ENCODE measurements at places on chromosomes 12 and 14.

- DNase-seq, result no peak
Observed at GRCh38 chr12:20101046-20101445, 267.3 kb upstream of the PDE3A start.

DNA sequence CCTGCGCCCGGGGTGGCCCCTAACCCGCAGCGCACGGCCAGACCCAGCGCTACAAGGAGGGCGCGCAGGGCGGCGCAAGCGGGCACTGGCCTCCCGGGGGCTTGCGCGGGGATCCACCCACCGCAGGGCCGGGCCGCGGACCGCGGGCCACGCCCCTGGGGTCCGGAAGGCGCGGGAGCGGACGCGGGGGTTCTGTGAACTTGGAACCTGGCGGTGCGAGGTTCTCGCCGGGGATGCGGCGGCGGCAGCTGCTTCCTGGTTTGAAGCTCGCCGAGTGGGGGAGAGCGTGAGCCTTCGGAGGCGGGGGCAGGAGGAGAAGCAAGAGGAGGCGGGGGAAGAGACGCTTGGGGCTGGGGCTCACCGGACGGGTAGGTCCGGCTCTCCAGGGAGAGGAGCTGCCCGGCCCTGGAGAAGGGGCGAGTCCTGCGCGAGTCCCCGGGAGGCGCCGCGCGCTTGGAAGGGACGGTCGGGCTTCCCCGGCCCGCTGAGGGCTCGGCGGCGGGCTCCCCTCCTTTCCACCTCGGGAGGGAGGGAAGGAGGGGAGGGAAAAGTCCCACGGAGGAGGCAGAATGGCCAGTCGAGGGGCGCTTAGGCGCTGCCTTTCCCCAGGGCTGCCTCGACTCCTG, at the start of gene PRKCH:
PRKCH (plus strand) TSS at position 195 of the 626 bp plus-strand sequence. CDS start 523 bp downstream, outside the sequence.
- peak; percentile 86 for DNase-seq

GRCh38 chr12:102484017-102484416, 3.7 kb upstream of the IGF1 start:
- no peak for DNase-seq

GRCh38 chr12:90333424-90333823, 621.6 kb downstream of the CCER1 start:
- DNase-seq, result no peak

DNA sequence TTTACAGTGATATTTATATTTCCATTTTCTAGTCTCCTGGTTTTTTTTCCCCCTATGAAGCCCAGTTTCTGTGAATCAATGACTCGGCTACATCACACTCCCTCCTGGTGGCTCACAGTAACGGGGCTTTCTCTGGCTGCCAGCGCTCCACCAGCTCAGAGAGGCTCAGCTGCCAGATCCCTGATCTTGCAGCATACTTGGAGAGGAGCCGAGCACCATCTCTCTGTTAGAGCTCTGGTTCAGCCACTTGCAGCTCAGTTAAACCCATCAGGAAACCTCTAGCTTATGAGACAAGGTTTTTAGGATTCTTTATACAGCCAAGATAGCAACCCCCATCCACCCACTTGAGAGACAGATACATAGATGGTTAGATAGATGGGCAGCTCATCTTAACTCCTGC, 74.6 kb downstream of the CIT start:
- DNase-seq, result no peak

DNA sequence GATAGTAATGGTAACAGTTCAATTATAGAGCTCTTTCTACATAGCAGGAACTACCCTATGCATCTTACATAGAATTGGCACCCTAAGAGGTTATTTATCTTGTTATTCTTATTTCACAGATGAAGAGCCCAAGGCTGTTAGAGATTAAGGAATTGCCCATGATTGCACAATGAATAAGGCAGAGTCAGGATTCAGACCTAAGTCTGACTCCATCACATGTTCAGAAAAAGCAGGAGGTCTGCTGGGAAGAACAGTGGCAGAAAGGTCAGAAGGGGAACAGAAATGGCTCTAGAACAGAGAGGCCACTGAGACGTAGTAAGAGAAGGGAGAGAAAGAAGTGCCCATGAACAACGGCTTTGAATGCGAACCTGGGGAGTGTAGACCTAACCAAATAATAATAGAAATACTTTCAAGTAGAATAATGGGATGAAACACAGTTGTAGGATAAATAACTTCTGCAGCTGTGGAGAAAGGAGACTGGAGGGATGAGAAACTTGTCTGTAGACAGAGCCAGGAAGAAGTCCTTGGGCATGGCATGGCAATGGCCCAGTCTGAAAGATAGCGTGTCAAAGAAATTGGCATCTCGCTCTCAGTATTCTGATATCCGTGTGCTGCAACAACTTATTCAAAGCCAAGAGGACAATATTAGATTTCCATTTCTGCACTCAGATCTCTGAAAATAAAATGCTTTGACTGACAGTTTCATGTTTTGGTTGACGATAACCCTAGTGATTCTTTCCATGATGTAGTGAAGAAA, 17.6 kb downstream of the MYBPC1 start:
- no peak for DNase-seq

DNA sequence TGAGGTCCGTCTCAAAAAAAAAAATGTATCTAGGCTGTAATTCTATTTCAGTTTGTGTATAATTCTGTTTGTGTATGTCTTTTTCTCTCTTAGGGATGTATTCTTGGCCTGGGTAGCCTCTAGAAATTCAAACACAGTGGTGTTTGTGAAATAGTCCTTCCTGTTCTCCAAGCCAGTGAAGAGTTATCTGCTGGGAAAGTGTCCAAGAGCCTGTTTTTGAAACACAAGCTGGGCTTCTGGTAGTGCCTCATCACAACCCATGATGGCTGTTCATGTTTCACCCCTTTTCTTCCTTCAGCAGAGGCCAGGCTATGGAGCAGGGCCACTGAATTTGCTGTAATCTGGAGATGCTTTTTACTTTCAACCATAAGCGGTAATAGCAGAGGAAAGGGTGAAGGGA, 14.7 kb downstream of the METTL3 start:
- DNase-seq, result no peak

GRCh38 chr12:117069926-117070900, 29.0 kb downstream of the TESC start:
- DNase-seq, result no peak

GRCh38 chr14:77033622-77034589, 5.4 kb upstream of the IRF2BPL start:
- DNase-seq, result peak; percentile 90

DNA sequence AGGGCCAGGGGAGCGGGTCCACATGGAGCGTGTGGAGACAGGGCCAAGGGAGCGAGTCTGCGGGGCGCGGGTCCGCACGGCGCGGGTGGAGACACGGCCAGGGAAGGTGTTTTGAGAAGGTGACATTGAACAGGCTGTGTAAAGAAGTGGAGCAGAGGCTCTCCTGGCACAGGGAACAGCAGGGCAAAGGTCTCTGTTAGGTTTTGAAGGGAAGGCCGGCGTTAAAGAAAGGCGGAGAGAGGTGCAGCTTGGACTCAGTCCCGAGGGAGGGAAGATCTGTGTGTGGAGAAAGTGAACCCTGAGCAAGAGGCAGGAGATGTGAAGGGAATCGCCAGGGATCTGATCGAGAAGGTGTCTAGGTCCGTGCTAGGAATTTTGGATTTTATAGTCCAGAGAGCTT, 1.8 kb downstream of the PXMP2 start:
- no peak for DNase-seq

GRCh38 chr14:71597955-71598660, 334.1 kb upstream of the RGS6 start:
- peak; percentile 10 for DNase-seq

DNA sequence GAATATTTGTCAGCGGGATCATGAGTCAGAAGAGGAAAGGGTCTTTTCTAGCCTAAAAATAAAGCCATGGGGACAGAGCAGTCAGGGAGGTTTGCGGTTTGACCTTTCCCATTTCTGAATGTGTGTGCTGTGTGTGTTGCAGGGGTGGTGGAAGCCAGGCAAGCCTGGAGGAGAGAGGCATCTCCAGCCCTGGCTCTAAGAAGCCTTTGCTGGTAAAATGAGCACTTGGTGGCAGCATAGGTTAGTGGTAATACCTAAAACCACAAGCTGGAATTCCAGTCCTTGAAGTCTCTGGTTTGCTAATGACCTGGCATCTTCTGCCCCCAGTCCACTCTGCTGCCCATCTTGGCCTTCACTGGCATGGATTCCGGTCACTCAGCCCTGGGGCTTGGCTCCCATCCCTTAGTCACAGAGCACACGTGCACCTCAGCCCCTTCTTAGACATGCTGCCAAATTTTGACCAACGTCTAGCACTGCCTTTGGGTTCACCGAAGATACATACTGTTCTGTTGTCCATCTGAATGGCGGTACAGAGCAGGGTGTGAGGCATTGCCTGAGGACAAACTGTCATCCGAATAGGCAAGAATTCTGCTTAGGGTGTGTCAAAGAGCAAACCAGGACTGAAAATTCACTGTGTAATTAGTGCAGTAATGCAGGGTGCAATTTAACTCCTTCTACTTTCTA, 52.7 kb downstream of the KCNA5 start:
- DNase-seq, result no peak

GRCh38 chr12:22683131-22683530, 58.2 kb downstream of the ETNK1 start:
- no peak for DNase-seq

DNA sequence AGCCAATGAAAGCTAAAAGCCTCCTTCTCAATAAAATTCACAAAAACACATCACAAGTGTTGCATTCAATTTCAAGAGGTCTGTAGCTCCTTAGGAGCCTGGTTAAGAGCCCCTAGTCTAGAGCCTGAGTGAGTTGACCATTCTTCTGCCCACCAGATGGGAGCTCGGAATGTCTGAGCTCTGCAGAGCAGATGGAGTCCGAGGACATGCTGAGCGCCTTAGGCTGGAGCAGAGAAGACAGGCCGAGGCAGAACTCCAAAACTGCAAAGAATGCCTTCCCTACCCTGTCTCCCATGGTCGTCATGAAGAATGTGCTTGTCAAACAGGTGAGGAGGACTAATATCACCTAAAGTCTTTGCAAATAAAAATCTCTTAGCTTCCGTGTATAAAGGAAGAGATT, 11.6 kb downstream of the CIPC start:
- no peak for DNase-seq

GRCh38 chr14:60722357-60723115, 1.6 kb downstream of the SIX4 start:
- no peak for DNase-seq

- DNase-seq, result no peak
Observed at GRCh38 chr12:109523504-109523903, 46.1 kb downstream of the UBE3B start.

GRCh38 chr12:58712976-58713375, 207.3 kb downstream of the LRIG3 start:
- no peak for DNase-seq

GRCh38 chr12:31627456-31628054, 31.9 kb upstream of the ETFBKMT start:
- DNase-seq, result no peak

DNA sequence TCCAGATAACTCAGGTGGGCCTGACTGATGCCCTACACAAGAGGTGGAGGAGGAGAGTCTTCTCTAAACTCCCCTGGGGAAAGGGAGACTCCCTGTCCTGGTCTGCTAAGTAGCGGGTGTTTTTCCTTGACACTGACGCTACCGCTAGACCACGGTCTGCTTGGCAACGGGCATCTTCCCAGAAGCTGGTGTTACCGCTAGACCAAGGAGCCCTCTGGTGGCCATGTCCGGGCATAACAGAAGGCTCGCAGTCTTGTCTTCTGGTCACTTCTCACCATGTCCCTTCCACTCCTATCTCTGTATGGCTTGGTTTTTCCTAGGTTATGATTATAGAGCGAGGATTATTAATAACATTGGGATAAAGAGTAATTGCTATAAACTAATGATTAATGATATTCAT, 965.5 kb downstream of the TMEM121 start:
- DNase-seq, result no peak

DNA sequence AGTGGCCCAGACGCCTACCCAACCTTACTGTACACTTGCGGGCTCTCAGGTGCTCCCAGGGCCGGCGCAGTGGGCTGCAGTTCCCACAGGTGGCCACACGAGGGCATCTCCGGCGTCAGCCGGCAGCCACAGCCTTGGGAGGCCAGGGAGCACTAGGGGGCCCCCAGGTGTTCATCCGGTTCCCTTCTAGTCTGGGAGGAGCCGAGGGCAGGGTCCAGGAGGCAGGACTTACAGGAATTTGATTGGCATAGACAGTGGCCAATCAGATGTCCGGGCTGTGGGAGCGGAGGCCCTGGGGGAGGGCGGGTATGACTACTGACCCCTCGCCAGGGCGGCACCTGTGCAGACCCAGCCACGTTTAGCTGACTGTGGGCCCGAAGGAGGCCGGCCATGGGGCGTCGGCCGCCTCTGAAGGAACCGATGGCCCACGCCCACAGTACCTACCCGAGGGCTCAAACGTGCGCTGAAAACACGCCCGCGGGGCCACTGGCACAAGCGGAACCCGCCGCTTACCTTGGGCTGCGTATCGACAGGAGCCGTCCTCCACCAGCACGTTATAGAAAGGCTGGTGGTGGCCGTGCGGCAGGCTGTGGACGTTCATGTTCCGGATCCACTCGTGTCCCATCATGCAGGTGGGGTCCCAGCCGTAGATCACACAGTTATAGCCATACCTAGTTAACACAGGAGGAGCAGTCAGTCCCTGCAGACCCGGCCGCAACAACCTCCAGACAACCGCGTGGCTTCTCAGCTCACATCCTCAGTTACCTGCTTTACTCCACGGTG, 34.8 kb downstream of the FBXO21 start:
- DNase-seq, result peak; percentile 72

GRCh38 chr14:92973798-92974372, 50.9 kb downstream of the CHGA start:
- DNase-seq, result no peak

GRCh38 chr12:123388951-123389559, 5.1 kb downstream of the KMT5A start:
- no peak for DNase-seq

GRCh38 chr12:108582978-108583770, 14.7 kb downstream of the TMEM119 start:
- no peak for DNase-seq

DNA sequence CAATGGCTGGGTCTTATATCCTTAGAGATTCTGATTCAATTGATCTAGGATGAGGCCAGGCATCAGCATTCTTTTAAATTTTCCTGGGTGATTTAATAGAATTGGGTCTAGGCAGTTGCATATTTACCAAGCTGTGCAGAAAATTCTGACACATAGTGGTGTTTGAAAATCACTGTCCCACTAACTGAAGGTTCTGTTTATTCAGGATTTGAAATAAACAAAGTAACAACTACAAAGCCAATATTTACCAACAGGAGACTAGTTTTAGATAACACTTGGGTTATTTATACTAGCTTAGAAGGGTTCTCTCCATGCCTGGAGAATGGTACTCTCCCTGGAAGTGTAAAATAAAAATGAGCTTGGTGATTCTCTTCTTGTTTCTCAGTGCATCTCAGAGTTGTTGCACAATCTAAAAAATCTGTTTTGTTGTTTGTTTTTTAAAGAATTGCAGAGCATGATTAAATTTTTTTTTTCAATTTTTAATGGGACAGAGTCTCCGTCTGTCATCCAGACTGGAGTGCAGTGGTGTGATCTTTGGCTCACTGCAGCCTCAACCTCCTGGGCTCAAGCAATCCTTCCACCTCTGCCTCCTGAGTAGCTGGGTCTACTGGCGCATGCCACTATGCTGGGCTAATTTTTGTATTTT, 16.9 kb downstream of the BEST3 start:
- no peak for DNase-seq
